GM12892 (cell line): ENCODE measurements at places on chromosomes 12 and 14.

- DNase-seq, result no peak
These were observed 181.8 kb downstream of the GRIN2B start for GRCh38 chr12:13799574-13799973.

- no peak for DNase-seq
These were observed 165.2 kb upstream of the BCL2L14 start for GRCh38 chr12:11905534-11905933.

GRCh38 chr12:30178916-30179315 lies 395.2 kb upstream of the TMTC1 start:
- no peak for DNase-seq

DNA sequence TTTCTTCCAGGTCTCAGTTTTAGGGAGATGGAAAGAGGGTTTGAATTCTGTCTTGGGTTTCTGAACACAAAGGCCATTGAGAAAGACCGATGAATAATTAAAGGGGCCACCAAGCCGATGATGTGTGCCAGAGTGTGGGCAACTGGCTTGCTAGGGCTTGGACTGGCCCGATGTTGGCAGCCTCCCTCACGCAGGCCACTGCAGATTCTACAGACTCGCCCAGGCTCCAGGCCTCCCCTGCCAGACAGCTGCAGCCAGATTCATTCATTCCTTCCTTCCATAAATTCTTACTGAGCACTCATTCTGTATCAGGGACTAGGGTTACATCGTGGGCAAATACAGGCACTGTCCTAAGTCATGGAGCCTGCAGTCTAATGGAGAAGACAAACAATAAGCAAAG lies 34.9 kb downstream of the ACTN1 start:
- no peak for DNase-seq

GRCh38 chr12:83210933-83211332 lies 524.2 kb downstream of the TMTC2 start:
- no peak for DNase-seq

DNA sequence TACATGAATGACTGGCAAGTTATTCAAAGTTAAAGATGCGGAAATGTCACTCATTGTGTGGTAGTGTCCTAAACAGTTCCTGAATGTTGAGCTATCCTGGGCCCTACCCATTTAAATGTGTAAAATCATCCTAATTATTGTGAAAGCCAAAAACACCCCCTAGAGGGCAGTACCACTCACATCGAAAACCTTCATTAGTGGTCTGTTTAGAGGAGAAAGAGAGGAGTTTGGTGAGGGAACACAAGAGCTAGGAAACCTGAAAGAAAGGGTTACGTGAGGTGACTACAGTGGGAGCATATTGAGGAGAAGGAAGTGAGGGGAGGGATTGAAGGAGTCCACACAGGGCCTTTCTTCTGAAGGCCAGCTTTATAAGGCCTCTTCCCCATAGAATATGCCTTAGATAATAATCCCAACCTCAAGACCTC lies 2.5 kb upstream of the TEP1 start:
- DNase-seq, result no peak

GRCh38 chr14:58239244-58240195 lies 5.1 kb upstream of the PSMA3 start:
- no peak for DNase-seq

DNA sequence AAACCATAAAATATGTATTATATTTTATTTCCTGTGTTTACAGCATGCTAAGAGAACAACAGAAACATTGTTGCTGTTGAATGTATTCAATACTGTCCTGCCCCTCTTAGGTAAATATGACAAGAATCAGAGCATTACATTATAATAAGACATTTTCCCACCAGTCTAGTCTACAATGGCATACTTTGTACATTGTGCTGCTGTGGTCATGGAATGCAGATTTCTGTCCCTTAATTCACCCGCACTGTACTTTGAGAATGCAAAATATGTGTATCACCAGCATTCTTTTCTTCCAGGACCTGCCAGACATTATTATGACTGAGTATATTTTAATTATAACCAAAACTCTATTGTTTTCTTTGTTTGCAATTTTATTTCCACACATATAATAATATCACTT lies 16.5 kb upstream of the OR10AD1 start:
- no peak for DNase-seq
